Activated CD4-positive, alpha-beta T cell treated with anti-CD3 and anti-CD28 coated beads, Interleukin-2, Interleukin-6, amounts not matched to agents 100 ng/mL and 50 ng/mL, durations not matched to agents 16 hours and 8 hours (primary cell): ENCODE measurements at places on chromosomes 11 and 22.
A peak's percentile ranks its signal among the peaks of the same experiment; 100 is the strongest.

- no peak for DNase-seq
Measured at GRCh38 chr11:83956119-83956697, 670.0 kb upstream of the CCDC90B start.

DNA sequence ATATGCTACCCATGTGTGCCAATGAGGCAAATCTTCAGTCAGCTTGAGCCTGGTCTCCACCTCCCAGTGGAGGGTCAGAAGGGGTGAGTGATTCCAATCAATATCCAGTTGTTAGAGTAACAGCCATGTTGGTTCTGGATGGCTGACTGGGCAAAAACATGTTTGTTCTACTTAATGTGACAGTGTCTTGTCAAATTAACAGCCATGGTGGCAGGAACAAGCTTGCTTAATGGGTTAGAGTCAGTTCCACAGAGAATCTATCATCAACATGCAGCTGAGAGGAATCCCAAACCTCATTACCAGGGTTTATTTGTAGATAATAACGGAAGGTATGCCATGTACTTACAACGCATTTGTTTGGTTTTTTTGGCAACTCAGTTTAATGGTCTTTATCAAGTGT lies 133.2 kb downstream of the SLC17A6 start:
- DNase-seq, result no peak

DNA sequence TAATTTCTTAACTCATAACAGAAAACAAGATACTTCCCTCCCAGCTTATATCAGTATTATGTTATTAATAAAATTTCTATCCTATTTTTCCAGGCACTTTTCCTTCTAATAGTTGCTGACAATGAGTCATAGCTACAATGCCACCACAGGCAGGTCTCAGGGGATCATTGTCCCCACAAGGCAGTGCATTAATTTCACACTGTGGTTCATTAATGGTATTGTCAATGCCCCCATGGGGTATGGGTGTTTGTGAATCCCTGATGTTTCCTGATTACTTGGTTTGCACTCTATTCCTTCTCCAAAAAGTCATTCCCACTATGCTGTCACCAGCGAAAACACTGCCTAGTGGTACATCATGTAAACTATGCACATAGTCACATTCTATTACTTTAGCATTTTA lies 345.5 kb upstream of the CTSC start:
- DNase-seq, result no peak

GRCh38 chr11:13286279-13286821 lies 8.8 kb downstream of the BMAL1 start:
- no peak for DNase-seq

DNA sequence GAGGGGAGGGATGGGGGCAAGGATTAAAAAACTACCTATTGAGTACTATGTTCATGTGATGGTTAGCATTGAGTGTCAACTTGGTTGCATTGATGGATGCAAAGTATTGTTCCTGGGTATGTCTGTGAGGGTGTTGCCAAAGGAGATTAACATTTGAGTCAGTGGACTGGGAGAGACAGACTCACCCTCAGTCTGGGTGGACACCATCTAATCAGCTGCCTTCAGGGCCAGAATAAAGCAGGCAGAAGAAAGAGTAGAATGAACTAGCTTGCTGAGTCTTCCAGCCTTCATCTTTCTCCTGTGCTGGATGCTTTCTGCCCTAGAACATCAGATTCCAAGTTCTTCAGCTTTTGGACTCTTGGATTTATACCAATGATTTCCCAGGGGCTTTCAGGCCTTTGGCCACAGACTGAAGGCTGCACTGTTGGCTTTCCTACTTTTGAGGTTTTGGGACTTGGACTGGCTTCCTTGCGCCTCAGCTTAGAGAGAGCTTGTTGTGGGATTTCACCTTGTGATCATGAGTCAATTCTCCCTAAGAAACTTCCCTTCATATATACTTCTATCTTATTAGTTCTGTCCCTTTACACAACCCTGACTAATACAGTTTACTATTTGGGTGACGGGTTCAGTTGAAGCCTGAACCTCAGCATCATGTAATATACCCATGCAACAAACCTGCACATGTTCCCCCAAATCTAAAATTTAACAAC lies 70.2 kb downstream of the MTNR1B start:
- no peak for DNase-seq

DNA sequence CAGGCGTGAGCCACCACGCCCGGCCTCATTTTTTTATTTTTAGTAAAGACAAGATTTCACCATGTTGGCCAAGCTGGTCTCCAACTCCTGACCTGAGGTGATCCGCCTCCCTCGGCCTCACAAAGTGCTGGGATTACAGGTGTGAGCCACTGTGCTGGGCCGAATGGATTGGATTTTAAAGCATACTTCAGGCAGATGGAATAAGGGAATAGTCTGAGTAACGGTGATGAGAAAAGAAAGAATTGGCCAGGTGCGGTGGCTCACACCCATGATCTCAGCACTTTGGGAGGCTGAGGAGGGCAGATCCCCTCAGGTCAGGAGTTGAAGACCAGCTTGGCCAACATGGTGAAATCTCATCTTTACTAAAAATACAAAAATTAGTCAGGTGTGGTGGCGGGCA lies 2.1 kb upstream of the CBL start:
- no peak for DNase-seq

DNA sequence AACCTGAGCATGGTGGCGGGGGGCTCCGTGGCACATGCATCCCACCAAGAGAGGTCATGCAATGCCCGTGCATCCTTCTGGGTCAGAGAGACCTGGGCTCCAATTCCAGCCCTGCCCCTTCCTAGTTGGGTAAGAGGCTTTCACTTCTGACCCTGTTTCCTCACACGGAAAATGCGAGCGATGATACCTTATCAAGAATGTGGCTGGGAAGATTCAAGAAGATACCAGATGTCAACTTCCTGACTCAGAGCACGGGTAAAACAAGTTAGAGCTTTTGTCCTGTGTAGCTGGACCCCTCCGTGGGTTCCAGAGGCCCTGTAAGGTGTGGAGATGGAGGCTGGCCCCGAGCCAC lies 8.7 kb upstream of the DGKZ start:
- no peak for DNase-seq

DNA sequence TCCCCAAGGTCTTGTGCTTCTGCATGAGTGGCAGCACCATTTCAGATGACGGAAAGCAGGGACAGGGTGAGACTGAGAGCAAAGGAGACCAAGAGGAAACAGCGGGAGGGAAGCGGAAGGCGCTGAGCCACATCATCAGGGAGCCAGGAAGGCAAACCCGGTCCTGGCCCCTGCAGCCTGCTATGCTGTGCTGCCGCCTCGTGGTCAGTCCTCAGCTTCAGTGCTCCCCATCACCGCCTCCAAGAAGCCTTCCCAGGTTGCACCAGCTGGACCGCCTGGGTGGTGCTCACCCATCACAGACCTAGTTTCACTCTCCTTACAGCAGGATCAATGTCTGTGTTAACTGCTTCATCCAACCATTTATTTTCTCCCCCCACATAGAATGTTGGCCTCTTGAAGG lies 73.0 kb upstream of the PHF21B start:
- DNase-seq, result peak; percentile 35
